ENCODE measurements at places on chromosomes 3 and 15.

DNA sequence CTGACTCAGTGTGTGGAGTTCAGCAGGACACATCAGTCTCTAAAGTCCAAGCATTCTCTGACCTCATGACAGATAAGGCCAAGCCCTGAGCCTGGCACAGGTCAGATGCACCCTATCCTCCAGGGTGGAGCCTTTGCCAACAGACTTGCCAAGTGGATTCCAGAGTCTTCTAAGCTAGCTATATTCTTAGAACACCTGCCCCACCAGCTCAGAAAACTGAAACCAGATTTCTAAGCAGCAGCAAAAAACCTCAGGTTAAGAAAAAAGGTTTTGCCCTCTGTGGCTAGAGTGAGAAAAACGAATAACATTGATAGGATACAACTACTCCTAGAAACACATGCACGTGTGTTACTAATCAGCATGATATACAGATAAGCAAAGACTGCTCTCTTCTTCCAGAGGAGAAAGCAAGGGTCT, 11.6 kb downstream of the RMDN3 start:
- no peak for DNase-seq

DNA sequence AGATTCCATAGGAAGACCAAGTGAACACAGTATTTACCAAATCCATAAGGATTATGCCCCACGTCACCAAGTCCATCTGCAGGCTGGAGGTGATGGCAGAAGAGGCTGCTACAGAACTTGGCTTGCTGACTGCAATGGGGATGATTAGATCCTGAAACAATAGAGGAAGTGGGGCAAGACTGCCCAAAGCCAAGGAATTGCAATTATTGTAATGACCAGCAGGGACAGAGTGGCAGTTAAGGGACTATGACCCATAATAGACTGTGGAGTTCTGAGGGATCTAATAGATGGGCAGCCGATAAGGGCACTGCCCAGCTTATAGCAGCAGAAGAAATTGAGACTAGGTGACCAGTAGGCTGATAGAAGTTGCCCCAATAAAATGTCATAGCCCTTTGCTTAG, 108.4 kb downstream of the MINAR1 start:
- peak; percentile 7 for DNase-seq

DNA sequence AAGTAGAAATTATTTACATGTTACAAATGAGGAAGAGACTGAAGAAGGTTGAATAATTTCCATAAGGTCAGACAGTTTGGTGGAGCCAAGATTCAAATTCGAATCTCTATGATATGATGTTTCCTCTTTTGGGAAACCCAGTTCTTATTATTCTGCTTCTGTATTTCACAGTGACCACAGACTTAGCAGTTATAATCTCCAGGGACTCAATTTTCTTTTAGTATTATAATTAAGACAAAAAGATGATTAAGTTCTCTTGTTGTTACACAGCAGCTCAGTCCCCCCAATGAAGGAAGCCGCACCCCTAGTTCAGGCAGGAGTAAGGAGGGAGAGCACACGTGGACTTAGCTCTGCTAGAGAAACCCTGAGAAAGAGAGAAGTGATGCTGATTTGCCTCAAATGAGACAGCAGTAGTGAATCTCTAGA, 130.6 kb downstream of the CCNL1 start:
- no peak for DNase-seq

DNA sequence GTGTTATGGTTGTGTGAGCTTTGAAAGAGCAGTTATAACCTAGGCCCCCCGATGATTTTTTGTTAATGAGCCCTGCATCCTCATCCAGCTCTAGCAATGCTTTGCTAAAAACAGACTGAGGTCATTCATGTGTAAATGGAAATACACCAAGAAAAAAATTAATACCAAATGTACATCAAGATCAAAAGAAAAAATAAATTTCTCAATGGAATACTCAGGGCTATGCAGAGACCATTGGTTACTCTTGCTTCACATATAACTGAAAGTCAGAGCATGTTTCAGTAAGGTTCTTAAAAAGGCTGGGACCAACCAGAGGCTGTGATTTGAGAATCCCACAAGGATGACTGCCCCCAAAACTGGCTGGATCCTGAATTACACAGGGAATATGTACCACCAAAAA, 48.0 kb downstream of the ARHGAP31 start:
- DNase-seq = no peak

All from kidney tubule cell (primary cell).